ENCODE measurements at places on chromosomes 5 and 9. TPM values are rescaled to one million over a fixed set of nuclear protein-coding genes. Genes with fewer than 3 reads are reported as not detected.

AUH gene
- 55.1 TPM for total RNA-seq

PAM gene
- 171 TPM for total RNA-seq

ZNF169 gene
- total RNA-seq = 11.0 TPM

PCDHB7 gene
- 7.9 TPM for total RNA-seq

MVB12B gene
- 34.1 TPM for total RNA-seq

KIAA0825 gene
- total RNA-seq = 37.7 TPM

CDH9 gene
- 1.6 TPM for total RNA-seq

SLC6A18 gene
- not detected for total RNA-seq

UNC13B gene
- 56.1 TPM for total RNA-seq

OR13C4 gene
- total RNA-seq = not detected

IL4 gene
- not detected for total RNA-seq

CRB2 gene
- 36.4 TPM for total RNA-seq

CSF1R gene
- total RNA-seq = 22.4 TPM

PITX1 gene
- total RNA-seq = 31.1 TPM
